ENCODE measurements at places on chromosomes 1 and 21.

GRCh38 chr1:24481843-24482610, 20.6 kb upstream of the RCAN3 start:
- no peak for DNase-seq

GRCh38 chr1:19391596-19391981, 79.5 kb downstream of the SLC66A1 start:
- no peak for DNase-seq

DNA sequence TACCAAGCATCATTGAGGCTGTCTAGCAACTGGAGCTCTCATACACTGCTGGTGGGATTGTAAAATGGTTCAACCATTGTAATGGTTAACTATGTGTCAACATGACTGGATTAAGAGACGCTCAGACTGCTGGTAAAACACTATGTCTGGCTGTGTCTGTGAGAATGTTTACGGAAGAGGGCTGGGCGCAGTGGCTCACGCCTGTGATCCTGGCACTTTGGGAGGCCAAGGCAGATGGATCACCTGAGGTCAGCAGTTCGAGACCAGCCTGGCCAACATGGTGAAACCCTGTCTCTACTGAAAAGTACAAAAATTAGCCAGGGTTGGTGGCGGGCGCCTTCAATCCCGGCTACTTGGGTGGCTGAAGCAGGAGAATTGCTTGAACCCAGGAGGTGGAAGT, 4.8 kb upstream of the FCRLA start:
- DNase-seq, result no peak

- no peak for DNase-seq
Observed at GRCh38 chr1:35524106-35524505, 33.1 kb downstream of the KIAA0319L start.

GRCh38 chr1:34426325-34426896, 249.7 kb downstream of the C1orf94 start:
- DNase-seq, result no peak

DNA sequence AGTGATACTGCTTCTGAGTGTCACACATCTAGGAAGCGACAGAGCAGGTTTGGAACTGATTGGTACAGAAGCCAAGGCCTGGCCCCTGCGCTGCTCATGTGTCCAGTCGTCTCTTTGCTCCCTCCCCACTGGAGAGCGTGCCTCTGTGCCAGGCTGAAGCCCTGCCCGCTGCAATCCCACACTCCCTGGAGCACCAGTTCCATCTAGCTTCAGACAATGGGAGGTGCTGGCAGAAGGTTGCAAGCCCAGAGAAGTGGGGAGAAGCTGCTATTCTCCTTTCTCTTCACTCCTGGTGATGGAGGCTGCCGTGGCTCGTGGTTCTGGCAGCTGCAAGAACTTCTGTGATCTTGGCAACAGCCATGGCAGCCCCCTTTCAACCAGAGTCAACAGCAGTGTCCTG, 250.9 kb downstream of the MATN1 start:
- no peak for DNase-seq

DNA sequence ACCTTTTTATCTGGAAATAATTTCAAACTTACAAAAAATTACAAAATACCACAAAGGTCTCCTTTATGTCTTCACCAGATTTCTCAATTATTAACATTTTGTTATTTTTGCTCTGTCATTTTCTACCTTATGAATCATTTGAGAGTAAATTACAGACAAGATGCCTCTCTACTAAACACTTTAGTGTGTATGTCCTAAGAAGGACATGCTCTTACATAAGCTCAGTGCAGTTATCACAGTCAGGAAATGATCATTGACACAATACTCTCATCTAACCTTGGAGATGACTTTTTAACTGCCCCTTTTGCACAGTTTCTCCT, 378.9 kb upstream of the RUNX1 start:
- DNase-seq, result no peak

GRCh38 chr1:248696774-248697173, 5.8 kb downstream of the OR14I1 start:
- DNase-seq, result no peak

GRCh38 chr1:58621391-58621790, 44.3 kb upstream of the TACSTD2 start:
- DNase-seq, result no peak

DNA sequence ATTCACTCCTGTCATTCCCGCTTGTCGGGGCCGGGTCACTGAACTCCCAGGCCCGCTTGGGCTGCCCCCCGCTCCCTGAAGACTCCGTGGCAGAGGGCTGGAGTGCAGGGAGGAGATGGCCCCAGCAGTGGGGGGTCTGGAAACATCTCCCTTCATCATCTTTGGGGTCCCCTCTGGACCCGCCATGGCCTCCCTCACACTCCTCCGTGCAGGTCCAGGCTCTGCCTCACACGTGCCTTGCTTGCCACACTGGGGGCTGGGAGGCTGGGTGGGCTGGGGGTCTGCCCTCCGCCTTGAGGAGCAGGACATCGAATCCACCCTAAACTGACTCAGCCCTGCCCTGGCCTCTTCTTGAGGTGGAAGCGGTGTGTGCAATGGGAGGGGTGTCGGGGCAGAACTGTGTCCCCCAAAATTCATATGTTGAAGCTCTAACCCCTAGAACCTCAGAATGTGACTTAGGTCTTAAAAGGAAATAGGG, 35.2 kb downstream of the POFUT2 start:
- DNase-seq, result no peak
